Large intestine (tissue), 12 donors: ENCODE measurements at places on chromosomes 1 and 21.

GRCh38 chr1:221793439-221794078, 51.7 kb upstream of the DUSP10 start:
- no peak for DNase-seq

DNA sequence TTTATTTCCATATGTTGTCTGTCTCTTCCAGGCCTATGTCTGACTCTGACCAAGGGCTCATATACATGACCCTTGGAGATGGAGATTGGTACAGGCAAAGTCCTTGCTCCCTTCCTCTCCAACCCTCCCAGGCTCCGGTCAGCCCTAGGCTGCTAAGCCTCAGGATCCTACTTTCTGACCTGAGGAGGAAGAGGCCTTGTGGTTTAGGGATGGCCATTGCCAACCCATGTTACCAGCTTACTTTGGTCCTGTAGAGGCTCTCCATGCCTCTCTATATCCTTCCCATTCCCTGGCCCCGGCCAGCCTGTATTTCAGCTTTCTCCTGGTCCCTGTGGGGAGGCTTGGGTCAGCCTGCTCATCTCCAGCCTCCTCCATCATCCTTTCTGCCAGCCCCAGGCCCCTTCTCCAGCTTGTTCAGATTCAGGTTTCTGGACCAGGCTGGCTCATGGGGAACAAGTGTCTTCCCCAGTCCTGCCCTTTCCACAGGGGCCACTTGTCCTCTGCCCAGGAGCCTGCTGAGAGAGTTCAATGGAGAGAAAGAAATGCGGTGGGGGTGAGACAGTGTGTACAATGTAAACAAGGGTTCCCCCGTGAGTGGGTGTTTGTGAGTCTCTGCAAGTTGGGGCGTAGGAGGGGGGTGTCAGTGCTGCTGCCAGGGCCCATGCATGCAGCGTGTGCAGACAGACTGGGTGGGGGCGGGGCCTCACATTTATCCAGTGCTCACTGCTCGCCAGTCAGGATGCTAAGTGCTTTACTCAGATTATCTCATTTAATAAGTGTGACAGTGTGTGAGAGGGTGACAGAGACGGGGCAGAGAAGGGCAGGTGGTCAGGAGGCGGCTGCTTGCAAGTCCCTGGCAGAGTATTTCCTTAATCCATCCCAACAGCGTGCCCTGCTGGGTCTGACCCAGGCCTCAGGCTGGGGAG, 31.3 kb upstream of the FOXO6 start:
- no peak for DNase-seq

- DNase-seq, result no peak
Measured at GRCh38 chr1:187911820-187912219, 1083.1 kb downstream of the PLA2G4A start.

DNA sequence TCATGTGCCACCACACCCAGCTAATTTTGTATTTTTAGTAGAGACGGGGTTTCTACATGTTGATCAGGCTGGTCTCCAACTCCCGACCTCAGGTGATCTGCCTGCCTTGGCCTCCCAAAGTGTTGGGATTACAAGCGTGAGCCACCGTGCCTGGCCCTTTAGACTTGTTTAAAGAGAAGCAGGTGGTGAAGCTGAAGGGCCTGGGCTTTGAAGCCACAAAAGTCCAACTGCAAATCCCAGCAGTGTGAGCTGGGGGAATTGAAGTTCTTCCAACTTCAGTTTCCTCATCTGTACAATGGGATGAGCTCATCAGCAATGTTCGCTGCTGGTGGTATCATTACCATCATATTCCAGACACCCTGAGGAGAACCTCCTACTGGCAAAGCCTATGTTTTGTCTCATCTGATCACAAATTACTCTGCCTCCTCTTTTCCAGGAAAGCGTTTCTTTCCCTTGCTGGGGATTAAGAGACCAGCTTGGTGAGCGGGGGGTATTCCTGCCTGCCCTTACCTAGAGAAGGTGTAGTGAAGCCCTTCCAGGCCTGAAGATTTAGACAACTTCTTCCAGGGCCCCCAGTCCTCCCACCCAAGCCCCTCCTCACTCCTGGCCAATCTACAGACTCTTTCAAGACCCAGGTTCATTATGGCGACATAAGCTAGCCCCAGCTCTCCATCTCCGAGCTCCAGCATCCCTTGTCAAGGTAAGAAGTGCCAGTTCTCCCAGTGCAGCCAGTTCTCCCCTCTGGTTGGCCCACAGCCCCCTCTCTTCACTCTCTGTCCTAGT, 2.4 kb upstream of the SHISA4 start:
- DNase-seq, result no peak

- DNase-seq, result no peak
Measured at GRCh38 chr1:5485436-5485835, 506.8 kb downstream of the NPHP4 start.

DNA sequence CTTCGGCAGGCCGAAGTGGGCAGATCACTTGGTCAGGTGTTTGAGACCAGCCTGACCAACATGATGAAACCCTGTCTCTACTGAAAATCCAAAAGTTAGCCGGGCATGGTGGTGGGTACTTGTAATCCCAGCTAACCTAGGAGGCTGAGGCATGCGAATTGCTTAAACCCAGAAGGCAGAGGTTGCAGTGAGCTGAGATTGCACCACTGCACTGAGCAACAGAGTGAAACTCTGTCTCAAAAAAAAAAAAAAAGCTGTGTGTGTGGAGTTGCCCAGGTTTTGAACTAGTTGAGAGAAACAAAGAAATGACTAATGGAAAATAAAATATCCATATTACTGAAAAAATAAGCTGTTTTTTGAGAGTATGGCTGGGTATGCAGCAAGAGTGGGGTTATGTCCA, 100.2 kb downstream of the GTF2B start:
- DNase-seq, result no peak

- no peak for DNase-seq
Measured at GRCh38 chr1:82728206-82728605, 927.5 kb downstream of the ADGRL2 start.

DNA sequence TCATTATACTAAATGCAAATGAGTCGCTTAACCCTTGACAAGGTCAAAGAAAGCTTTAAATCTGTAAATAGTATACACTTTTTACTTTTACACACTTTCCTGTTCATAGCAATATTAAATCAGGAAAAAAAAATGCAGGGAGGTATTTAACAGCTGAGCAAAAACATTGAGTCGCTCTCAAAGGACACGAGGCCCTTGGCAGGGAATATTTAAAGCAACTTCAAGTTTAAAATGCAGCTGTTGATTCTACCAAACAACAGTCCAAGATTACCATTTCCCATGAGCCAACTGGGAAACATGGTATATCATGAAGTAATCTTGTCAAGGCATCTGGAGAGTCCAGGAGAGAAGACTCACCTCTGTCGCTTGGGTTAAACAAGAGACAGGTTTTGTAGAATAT, 62.7 kb downstream of the CAPN2 start:
- no peak for DNase-seq

GRCh38 chr1:201229771-201230635, 39.4 kb downstream of the IGFN1 start:
- DNase-seq, result no peak

- no peak for DNase-seq
Measured at GRCh38 chr1:8649875-8650274, 167.6 kb downstream of the RERE start.

DNA sequence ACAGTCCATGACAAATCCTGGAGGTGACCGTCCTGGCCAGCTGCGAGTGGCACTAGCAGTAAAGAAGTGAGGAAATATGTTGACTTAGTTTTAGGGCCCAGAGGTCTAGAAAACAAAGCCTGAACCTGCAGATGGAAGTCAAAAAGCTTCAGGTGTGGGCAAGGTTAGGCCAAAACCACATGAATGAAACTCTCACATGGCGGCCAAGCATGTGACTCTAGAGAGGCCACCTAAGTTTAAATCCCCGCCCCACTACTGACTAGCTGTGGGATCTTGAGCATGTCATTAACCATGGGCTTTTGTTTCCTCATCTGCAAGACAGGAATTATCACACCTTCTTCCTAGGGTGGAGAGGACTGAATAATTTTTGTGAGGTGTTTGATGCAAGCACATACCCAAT, 148.2 kb upstream of the DAB1 start:
- no peak for DNase-seq

DNA sequence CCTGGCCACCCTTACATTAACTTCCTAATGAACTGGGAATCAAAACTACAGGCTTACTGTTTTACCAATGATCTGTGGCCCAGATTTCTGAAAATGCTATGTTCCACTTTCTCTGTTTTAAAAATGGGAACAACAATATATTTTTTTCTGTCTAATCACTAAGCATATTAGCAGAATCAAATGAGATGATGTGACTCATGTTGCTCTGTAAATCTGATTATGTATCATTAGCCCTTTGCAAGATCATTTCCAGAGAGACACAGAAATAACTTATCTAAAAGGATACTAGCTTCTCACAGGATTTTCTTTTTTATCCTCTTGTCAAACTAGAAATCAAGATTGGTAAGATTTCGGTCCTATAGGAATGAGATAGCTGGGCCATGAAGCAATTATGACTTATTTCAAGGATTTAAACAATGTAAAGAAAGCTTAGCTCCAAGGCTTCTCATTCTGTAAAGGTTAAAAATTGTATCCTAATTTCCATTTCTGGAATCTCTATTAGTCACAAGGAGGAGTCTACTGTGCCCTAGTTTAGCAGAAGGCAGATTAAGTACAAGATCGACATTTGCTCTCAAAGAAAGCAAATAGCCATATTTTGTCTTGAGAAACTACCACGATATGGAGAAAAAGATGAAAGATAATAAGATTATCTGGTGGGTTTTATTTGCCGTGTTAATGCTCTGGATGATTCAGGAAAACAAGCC, 32.4 kb upstream of the CAMSAP2 start:
- DNase-seq, result no peak

GRCh38 chr1:180197231-180197630, 32.8 kb upstream of the LHX4 start:
- no peak for DNase-seq

- no peak for DNase-seq
Measured at GRCh38 chr1:160624464-160624863, 22.4 kb downstream of the SLAMF1 start.

GRCh38 chr21:42262831-42263231, 43.9 kb downstream of the ABCG1 start:
- DNase-seq, result no peak

- no peak for DNase-seq
Measured at GRCh38 chr1:201061049-201061448, 37.5 kb upstream of the KIF21B start.

DNA sequence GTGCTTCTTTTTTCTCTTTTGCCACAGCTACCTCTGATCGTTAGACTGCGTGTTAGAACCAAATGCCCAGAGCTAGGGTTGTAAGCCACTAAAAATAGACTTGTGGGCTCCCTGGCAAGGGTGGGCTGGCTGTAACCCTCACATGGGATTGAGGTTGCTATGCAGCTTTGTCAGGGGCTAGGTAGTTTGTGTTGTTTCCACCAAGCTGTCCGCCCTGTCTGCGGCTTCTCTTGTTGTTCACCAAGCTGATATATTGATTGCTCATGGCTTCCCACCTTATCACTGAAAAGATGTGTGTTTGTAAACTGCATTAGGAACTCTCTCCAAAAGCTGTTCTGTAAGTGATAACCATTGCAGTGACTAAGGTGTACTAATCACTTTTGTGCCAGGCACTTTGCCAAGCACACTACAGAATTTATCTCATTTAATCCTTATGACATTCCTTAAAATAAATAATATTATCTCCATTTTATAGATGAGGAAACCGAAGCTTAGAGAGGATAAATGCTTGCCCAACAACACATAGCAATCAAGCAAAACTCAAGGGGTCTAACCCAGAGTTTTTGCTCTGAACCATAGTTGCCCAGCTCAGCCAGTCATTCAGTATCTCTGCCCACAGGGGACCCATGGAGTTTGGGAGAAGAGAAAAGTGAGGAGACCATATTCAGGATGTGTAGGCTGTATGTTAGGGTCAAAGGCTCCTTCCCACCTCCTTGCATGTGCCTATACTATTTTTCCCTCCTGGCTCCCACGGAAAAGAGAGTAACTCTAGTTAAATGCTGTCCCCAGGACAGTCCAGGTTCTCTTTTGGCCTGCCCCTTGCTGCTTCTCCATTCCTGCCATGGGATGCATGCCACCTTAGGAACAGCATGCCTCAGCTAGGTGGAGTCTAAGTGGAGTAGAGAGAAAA, 42.2 kb upstream of the TARBP1 start:
- no peak for DNase-seq

- DNase-seq, result no peak
Measured at GRCh38 chr1:173193639-173194038, 13.5 kb downstream of the TNFSF4 start.

- no peak for DNase-seq
Measured at GRCh38 chr1:234515411-234515810, 36.4 kb upstream of the TARBP1 start.

DNA sequence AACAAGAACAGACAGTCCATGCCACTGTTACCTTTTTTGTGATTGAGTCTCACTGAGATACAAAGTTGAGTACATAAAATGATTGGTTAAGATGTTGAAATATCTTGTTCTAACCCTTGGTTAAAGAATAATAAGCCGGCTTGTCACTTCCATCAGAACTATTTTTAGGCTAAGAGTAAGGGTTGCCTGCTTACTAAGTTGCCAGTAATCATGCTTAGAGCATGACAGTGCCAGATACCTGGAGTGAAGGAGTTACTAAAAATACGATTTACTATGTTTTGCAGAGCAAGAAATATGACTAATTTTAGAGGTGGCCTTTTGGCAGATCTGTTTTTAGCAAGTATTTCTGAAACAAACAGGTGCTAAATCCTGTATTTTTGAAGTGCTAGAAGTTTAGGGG, 6.0 kb downstream of the HUNK start:
- no peak for DNase-seq

DNA sequence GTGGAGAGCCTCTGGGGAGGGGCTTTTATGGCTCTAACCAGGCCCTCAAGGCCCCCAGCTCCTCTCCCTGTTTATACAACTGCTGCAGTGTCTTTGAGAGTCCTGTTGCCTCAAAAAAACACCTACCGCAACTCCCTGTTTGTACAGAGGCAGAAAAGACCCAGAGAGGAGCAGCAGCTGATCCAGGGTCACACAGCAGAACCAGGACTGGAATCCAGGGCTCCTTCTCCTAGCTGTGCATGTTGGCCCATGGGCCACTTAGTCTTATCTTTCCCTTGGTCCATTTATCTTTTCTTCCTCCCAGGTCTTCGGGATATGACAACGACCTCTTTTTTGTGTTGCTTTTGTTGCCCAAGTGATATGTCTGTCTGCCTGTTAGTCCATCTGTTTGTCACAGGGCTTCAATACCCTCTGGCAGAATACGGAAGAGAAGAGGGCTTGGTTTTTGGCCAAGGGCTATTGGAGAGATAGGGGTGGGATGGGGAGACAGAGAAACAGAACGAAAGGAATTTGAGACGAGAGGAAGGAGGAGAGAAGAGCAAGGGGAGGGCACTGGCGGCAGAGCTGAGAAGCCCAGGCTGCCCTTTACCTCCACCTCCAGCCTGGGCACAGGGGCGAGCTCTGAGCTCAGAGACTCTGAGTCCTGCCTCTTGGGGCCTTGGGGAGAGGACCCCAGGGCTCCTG, 33.5 kb upstream of the WASF2 start:
- DNase-seq, result no peak
